ENCODE measurements at places on chromosomes 16 and 17.

DNA sequence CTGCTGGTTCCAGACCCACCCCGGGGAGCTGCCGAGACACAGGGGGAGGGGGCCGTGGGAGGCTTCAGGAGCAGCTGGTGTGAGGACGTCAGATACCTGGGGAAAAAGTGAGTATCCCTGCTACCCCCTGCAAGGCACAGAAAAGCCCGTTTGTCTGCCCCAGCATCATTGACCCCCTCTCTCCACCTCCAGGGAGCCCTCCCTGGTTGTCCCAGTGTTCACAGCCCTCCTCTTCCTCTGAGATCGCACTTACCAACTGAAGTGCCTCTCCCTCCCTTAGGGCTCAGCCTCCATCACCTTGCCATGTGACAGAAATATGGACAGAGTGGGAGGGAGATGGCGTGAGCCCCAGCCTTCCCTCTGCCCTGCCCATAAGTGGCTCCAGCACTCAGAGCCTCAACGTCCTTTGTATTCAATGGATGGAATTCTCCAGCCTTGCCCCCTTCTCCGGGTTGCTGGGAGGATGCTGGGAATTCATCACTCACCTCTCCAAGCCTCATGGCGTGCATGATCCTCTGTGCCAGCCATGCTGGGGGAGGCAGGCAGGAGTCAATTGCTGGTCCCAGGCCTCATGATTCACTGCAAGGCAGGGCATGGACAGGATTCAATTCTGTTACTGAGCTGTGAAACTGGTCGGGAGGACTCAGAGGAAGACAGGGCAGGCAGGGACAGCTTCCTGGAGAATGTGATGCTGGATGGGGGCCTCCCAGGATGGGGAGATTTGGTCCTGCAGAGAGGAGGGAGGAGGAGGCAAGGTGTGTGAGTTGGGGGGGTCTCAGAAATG lies 14.6 kb downstream of the SPNS3 start:
- no peak for DNase-seq

DNA sequence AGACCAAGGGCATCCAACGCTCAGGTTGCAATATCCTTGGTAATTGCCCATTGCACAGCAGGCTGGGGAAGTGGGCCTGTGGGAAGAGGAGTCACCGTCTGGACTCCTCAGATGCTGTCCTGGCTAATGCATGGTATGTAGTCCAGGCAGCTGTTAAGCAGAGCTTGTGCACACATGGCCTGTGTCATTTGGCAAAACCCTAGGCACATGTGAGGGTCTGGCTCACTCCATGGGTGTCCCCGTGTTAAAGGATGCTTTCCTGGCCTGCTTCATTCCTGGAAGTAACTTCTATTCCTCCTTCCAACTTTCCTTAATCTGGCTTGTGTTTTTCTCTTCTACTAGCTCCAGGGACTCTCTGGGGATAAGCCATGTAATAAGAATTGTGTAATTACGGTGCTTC lies 378.0 kb upstream of the CA10 start:
- no peak for DNase-seq

- DNase-seq: no peak
Measured at GRCh38 chr17:77729587-77729986, 228.9 kb upstream of the TNRC6C start.

DNA sequence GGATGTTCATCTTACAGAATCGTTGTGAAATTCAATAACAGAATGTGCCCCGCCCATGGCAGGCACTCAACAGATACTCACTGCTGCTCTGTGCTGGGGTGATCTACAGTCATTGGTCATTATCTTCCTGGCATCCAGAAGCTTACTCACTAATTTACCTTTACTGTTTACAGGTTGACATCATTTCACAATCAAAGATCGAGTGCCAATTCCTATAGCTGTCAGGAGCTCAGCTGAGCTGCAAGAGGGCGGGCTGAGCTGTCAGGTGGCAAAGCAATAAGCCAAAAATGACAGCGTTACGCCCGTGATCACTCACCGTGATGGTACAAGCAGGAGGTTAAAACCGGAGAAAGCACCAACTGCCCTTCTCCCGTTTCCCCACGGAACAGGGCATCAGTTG lies 51.2 kb downstream of the LITAF start:
- DNase-seq: no peak

- no peak for DNase-seq
Measured at GRCh38 chr17:57875290-57876022, 25.6 kb upstream of the MRPS23 start.

DNA sequence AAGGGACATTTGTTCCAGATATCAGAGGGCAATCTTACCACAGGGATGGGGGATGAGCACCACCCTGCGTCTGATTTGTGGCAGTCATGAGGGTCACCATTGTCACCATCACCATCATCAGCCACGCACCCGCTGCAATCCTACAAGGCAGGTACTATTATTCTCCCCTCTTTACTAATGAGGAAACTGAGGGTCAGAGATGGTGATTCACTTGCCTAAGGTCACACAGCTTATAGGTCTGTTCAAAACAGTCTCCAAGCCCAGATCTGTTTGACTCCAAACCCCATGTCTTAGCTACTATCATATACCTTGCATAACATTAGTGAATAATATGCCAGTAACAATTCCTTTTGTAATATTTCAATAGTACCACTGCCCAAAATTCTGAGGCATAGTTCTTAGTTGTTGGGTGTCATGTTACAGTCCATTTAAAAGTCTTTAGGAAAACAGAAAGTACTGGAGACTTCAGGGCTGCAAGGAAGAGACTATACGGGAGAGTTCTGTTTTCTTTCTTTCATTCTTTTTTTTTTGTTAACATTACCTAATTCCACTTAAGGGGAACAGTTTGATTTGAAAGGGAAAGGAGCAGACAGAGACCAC lies 166.4 kb downstream of the C16orf95 start:
- no peak for DNase-seq

DNA sequence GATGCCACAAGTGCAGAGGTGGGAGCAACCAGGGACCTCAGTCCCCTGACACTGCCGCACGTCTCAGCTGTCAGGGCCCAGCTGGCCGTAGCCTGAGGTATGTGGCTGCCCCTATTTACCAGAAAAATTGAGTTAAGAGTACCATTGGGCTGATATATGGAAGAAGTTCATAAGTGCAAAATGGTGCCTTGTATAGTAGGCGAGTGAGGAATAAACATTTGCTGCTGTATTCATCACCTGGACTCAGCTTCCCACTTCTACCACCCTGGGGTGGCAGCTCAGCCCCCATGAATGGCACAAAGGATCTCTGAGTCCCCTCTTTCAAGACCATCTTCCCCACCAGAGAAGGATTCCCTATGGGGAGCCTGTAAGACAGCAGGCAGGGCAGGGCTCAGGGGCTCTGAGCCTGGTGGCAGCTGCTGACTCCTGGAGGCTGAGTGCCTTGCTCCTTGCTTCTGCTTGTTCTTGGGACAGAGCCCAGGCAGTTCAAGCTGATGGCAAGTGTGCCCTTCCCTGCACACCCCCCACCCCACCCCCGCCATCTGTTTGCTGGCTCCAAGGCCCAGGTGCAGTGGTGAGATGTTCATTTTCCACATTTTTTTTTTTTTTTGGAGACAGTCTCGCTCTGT lies 29.0 kb downstream of the TRPV2 start:
- DNase-seq: no peak

DNA sequence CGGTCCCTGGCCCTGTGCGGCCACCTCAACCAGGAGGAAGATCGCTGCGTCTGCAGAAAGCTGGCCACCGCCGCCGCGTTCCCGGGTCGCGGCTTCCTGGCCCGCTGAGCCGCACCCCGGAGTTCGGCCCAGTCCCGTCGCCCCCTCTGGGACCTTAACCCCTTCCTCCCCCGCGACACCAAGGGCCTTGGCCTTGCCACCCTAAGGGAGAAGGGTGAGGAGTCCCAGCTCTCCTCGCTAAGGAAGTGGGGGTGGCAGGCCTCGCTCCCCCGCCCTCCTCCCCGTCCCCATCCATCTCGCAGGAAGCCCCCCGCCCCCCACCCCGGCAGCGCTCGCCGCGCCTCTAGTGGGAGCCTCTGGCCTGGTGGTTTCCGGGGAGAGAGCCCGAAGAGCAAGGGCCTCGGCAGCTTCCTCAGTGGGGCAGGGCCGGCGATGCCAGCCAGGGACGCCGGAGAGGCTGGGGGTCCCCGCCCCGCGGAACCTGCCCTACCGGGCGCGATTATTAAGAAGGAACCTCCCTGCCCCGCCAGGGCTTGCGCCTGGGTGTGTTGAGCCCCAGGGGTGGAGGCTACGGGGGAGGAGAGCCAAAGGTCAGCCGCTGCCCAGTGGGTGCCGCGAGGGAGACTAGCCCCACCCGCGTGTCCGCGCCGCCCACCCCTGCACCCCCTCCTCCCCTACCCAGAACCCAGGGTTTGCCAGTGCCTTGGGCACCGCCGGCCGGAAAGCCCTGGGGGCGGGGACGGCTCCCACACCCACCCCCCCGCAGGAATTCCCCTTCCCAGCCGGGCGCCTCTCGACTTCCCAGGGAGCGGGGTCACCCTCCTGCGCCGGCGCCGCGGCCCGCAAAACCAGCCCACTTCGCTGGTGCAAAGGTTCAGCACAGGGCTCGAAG lies 6.8 kb downstream of the CBX4 start:
- DNase-seq: no peak

GRCh38 chr16:50696126-50696525 lies 2.7 kb downstream of the NOD2 start:
- no peak for DNase-seq

- DNase-seq: no peak
Measured at GRCh38 chr16:8691728-8692127, 17.3 kb downstream of the ABAT start.

DNA sequence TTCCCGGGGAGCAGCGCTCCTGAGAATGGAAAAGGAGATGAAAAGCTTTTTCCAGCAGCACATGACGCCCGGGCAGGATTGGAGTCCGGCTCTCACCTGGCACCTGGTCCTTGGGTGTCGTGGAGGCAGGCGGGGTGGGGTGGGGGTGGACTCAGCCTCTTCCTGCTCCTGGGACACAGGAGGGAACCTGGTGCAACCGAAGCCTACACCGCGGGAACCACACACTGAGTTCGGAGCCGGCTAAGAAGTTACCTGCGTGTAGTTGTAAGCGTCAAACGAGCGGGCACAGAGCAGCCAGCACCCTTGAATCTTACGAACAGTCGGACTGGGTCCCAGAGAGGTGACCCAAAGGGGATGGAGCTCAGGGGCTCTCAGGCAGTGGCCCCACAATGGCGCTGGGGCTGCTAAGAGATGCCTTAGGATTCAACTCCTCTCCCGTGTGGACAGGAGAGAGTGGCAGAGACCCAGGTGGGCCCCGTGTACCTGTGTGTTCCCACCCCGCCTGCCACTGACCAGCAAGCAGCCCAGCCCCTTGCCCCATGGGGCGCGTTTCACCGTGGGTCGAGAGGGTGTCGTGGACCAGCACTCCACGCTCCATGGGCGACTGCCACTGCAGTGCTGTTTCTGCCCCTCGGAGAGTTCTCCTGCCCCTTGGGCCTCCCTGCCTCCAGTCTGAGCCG lies 105.8 kb upstream of the METRNL start:
- DNase-seq: no peak

DNA sequence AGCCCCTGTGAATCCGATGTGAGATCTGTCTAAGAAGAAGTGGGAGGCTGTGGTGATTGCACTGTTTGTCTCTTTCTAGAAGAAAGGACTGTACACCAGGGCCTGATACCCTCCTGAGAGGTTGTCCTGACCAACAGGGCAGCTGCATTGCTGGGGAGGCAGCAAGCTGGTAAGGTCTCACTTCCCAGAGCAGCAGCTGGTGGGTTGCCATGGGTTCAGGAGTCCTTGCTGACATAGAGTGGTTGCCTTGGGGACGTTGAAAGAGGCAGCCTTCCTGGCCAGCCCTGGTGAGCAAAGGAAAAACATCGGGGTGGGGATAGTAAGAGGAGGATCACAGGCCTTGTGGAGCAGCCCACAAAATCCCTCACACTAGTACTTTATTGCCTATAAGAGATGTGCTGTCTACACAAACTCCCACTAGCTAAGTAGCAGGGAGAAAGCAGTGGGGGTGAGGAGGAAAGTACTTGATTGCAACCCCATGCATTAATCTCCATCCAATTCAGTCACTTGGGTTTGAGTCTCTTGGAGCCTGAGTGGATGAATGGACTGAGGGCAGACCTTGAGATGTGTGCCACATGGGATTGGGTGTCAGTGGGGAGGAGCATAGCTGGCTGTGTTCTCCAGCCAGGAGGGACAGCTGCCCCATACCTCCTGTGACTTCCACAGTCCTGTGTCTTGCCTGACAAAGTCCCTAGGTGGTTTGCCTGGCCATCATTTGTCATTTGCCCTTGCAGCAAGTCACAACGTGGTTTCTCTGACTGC lies 143.8 kb upstream of the RPL38 start:
- no peak for DNase-seq

DNA sequence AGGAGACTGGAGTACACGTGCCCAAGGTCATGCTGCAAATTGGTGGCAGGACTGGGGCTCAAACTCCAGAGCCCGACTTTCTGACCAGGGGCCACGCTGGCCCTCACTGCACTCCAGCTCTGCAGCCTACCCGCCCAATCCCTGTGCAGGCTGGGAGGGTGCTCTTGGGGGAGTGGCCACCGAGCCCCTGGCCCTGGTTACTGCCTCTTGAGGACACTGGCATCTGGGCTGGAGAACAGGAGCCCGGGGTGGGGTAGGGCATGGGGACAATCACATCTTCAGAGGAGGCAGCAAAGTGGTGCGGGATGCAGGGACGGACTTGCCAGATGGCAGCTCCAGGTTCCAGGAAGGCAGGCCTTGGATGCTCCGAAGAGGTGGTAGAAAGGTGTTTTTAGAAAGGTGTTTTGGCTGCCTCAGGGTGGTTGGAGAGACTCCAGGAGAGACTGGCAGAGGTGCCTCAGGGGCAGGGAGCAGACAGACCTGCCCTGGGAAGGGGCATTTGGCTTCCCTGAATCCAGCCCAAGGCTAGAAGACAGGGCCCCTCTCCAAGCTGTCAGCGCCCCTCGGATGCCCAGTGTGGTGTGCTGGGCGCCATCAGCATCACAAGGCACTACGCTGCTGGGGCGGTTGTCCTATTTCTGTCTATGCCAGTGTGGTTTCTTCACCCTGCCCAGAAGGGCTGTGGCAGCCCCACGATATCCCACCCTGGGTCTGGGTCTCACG lies 220.6 kb downstream of the NTN1 start:
- no peak for DNase-seq

GRCh38 chr17:68941761-68942160 lies 13.4 kb downstream of the ABCA8 start:
- no peak for DNase-seq

DNA sequence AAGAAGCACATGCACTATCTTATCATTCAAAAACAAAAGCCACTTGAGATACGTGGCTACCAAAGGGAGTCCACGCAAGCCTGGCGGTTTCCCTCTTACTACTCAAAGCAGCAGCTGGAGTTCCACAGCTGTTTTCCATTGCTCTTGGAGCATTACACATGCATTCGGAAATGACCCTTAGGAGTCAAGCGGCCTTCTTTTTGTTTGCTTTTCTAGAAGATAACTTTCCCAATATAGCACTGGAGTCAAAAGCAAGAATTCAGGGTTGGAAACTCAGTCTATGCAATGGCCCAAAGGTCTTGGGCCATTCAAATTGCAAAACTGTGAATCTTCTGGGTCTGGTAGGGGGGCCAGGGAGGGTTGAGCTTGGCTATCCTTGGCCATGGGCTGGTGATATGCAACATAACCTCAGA lies 97.8 kb upstream of the MAF start:
- no peak for DNase-seq

GRCh38 chr17:13114601-13115031 lies 96.8 kb upstream of the ELAC2 start:
- no peak for DNase-seq

Data from GM12892 (cell line).